ENCODE measurements at places on chromosomes 7 and 10. TPM values are rescaled to one million over a fixed set of nuclear protein-coding genes. Genes with fewer than 3 reads are reported as not detected.

GRCh38 chr10:129163531-129163930 lies 303.5 kb upstream of the MGMT start:
- DNase-seq = no peak

GRCh38 chr10:51186361-51186760 lies 112.1 kb downstream of the PRKG1 start:
- no peak for DNase-seq

DNA sequence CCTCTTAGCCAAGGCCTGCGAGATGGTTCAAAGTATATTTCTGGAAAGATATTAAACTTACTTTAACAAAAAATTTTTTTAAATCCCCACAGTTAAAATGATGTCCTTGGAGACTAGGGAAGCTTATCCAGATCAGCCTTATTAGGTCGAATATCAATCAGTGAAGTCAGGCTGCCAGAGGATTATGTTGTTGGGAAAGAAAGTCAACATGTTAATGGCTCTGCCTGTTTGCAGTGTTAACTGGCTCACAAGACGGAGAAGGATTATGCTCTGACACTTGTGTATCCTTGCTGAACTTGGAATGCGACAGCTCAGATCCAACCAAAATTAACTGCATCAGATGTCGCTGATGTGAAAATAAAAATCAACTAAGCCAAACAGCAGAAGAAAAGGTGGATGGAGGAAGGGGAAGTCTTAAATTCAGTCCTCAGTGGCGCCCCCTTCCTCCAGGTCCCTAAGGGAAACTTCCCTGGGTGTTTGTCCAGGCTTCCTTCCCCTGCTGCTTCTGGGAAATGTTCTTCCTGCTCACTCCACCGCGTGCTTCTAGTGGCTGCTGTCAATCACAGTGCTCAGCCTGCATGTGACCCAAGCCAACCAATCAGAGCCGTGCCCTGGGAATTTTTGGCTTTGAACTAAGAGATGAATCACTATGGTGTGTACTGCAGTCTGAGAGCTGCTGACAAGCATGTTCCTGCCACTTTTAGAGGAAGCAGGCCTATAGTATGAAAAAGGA lies 690.4 kb upstream of the NRP1 start:
- no peak for DNase-seq

GRCh38 chr7:24334012-24334411 lies 50.0 kb downstream of the NPY start:
- DNase-seq = no peak

DNA sequence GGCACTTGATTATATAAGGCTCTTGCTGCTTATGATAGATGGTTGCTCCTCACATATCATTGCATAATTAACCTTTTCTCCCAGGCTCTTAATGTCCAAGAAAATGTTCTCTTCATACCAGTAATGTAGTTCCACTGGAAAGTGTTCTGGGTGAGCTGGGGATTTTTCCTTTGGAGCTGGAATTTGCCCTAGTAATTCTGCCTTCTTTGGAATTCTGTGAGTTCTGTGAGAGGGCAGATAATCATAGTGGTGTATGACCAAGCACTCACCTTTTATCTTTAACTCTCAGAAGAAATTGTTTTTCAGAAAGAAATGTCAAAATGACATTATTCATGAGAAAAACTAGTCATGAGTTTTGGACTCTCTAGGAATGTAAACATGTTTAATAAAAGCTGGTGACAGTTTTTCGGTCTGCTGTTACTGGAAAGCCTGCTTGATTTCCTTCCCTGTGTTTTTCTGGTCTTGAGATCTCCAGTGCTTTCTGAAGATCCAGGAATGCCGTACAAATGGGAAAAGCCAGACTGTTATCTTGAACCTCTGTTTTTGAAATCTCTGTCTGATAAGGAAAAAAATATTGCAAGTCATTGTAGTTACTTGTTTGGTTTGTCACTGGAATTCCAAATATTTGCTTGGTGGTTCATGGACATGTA lies 148.3 kb upstream of the PRPS1L1 start:
- no peak for DNase-seq

DNA sequence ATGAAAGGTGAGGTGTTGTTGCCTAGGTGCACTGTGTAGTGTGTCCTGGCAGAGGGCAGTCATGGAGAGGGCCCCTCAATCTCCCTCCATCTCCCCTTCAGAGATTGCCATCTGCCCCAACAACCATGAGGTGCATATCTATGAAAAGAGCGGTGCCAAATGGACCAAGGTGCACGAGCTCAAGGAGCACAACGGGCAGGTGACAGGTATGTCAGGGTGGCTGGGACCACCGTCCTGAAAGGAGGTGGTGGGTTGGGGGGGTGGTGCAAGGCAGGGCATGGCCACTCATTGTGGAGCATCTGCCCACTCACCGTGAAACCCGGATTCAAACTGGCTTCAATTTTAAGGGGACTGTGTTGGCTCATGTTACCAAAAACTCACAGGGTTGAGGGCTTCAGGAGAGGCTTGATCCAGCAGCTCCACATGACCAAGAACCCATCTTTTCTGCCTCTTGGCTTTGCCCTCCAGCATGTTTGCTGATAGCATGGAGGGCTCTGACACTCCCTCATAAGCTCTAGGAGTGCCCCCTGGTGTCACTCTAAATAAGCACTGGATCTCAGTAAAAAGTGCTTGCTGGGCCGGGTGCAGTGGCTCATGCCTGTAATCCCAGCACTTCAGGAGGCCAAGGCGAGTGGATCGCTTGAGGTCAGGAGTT lies 12.2 kb downstream of the ARPC1B start:
- no peak for DNase-seq

DNA sequence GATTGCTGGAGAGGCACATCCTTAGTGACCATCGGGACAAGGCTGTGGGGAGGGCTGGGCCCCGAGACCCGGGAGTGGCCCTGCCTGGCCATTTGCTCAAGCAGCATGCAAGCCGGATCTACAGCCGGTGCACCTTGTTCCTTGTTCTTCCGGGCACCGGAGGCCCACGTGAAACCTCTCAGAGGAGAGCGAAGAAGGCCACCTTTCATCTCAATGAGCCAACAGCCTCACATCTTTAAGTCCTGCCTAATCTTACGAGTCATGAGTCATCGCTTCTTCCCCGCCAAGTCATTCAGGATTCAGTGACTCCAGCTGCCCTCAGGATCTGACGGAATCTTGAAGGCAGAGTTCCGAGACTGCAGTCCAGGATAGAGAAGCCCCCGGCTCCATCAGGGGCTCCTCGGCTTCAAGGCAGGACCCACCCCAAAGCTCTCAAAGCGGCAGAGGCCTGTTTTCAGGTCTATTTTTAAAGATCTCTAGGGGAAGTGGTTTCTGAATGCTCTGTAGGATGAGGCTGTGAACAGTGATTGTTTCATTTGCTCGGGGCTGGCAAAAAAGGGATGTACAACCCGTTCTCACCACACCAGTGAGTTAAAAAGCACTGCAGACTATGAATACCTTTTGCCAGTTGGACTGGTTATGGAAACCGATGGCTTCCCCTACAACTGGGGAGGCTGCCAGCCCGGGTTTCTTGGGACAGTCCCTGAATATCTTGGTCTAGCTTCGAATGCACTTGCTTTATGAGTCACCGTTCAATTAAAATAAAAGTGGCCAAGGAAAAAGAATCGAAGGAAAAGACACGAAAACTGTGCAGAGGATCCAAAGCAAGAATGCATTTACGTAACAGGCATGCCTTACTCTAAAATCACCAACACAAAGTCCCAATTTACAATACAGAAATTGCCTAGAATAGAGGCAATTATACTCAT lies 57.2 kb upstream of the ECHDC3 start:
- DNase-seq = peak; percentile 84

GRCh38 chr7:7570584-7570983 lies 3.9 kb downstream of the MIOS start:
- DNase-seq = no peak

- no peak for DNase-seq
Observed at GRCh38 chr7:93430917-93431588, 143.5 kb downstream of the CALCR start.

- DNase-seq = no peak
Observed at GRCh38 chr7:129047761-129048160, 7.2 kb downstream of the TNPO3 start.

DNA sequence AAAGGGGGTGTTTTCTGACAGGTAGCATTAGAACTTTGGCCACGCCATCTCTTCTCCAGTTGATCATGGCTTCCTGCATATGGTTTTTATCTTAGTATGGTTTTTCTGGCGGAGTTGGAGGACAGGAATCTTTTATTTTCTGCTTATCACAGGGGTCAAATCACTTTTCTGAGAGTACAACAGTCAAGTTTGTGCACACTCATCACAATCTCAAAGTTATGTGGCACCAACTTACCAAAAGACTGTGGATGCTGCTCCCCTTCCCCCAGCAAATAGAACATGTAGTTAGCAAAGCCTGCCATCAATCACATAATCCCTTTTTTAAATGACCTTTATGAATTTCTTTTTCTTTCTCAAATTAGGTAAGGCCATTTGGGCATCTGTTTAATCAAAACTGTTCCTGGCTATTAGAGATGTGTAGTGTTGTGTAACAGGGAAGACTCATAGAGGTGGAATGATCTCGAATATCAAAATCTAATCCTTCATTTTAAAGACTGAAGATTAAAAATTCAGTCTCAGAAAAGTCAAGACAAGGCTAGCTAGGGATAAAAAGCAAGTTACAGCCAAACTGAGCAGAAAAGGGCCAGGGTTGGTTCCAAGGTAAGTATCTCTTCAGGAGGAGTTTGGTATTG lies 3.8 kb upstream of the CH25H start:
- DNase-seq = no peak

DNA sequence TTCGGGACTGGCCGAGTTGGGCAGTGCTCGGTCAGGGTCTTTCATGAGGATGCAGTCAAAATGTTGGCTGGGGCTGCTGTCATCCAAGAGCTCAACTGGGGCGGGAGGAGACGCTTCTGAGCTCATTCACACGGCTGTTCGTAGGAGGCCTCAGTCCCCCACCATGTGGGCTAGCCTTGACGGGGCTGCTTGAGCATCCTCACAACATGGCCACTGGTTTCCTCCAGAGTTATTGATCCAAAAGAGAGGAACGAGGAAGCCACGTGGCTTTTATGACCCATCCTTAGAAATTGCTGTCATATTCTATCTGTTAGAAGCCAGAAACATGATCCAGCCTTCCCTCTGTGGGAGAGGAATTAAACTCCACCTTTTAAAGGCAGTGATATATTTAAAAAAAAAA lies 68.1 kb downstream of the GTF2IRD1 start:
- DNase-seq = no peak

- DNase-seq = no peak
Observed at GRCh38 chr7:42869131-42870020, 42.5 kb downstream of the C7orf25 start.

DNA sequence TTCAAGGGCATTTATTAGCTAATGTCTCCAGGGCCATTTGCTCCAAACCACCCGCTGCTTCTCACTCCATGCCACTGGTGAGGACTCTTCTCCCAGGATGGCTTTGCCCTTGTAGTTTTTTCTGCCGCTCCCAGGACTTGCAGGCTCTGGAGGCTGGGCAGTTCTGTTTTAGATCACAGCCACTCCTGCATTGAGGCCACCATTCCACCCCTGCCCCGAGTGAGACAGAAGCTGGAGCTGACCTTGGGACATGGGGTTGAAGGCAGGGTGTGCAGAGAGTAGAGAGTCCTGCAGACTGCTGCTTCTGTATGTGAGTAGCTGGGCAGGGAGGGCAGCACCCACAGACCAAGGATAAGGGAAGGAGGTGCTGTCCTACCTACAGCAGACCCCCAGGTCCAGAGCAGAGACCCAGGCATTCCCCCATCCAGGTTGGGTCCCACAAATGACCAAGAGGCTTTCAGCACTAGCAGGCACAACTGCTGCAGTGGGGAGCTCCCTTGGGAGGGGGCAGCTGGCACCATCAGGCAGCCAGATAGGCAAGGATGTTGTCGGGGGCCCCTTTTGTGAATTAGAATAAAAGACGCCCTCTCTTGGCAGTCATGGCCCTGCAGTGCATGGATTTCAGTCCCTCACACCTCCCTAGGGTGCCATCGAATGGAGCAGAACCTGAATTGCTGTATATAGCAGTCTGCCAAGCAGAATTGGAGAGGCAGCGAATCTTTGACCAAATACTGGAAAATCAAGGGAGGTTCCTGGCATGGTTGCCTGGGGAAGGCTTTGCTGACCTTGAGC lies 22.7 kb upstream of the ADCYAP1R1 start:
- no peak for DNase-seq

DNA sequence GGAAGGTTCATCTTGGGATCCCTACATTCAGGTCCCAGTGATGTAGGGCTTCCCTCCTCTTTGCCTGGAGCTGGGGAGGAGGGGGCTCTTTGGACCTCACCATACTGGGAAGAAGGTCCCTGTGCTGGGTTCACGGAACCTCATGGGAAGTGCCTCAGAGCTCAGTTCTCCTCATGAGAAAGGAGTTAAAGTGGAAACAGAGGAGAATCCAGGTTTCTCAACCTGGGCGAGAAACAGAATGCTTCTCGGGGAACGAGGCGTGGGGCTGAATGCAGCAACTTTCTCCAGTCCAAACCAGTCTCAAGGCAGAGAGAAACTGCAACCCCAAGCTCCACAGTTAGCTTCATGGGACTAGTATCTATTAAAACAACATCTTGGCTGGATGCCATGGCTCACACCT lies 382.7 kb upstream of the FOXK1 start:
- no peak for DNase-seq

GRCh38 chr7:43771573-43771972 lies 13.1 kb downstream of the BLVRA start:
- DNase-seq = no peak

- DNase-seq = no peak
Observed at GRCh38 chr7:47666164-47666862, 84.4 kb upstream of the TNS3 start.

DNA sequence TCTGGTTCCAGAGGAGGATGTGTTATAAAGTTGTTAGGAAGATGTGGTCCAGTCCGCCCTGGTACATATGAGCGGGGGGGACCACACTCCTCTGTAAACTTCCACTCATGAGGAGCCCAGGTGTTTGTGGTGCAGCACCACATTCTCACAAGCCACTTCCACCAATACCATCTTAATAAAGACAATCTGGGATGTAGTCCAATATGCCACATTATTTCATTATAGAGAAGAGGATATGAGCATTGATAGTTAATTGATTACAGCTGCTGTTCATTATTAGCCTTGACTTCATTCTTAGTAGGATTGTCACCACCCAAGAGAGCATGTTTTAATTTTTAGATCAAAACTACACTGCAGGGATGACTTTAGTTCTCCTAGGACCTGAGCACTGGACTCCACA lies 40.5 kb downstream of the ERCC6 start:
- DNase-seq = no peak

DNA sequence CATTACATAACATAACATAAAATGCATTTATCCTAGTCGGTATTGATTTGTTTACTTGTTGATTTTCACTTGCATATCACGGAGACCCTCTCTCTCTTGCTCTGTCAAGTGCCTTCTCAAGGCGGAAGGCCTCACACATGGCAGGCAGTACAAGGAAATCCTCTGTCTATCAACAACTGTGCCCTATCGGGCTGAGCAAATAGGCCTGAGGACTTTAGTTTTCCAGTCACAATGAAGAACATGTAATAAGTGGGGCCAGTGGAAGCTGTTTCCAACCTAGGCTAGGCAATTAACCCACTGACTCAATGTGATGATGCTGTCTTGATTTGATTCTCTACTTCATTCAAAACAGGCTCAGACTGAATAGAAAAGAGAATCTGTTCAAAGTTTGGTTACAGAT lies 44.9 kb upstream of the KMT2C start:
- DNase-seq = no peak

The PNLIPRP1 gene
- not detected for total RNA-seq

The CRYGN gene
- not detected for total RNA-seq

The EN2 gene
- not detected for total RNA-seq

The HTR5A gene
- not detected for total RNA-seq

The MBL2 gene
- not detected for total RNA-seq

The SMO gene
- total RNA-seq = 0.09 TPM

The AASS gene
- 1.6 TPM for total RNA-seq

Data from natural killer cell (primary cell).